Fibroblast of lung (primary cell): ENCODE measurements at places on chromosomes 7 and 10. TPM values are rescaled to one million over a fixed set of nuclear protein-coding genes. Genes with fewer than 3 reads are reported as not detected.

Gene ZNF853
- total RNA-seq: 0.66 and 4.4 TPM in 2 replicates

Gene ANKRD30A
- total RNA-seq: not detected in 2 replicates

Gene ITPRID1
- not detected in 2 replicates for total RNA-seq

Gene SAP25
- total RNA-seq: not detected in 2 replicates

Gene SPDYE3
- not detected in 2 replicates for total RNA-seq

Gene SLC18A3
- total RNA-seq: not detected in 2 replicates

Gene NPY
- not detected in 2 replicates for total RNA-seq

Gene SCIN
- total RNA-seq: 0.17 TPM in 1 of 2 replicates, not detected in the other

Gene ADAM8
- total RNA-seq: 1.0 and 2.0 TPM in 2 replicates

Gene MYO1G
- under 0.01 TPM in 2 replicates for total RNA-seq

Gene KRIT1
- total RNA-seq: 45.7 and 53.0 TPM in 2 replicates

Gene COBL
- 0.26 and 0.33 TPM in 2 replicates for total RNA-seq

Gene FOXI2
- total RNA-seq: not detected in 2 replicates

Gene CDHR1
- not detected in 2 replicates for total RNA-seq

Gene XRCC2
- under 0.01 and 0.66 TPM in 2 replicates for total RNA-seq

Gene ASB15
- not detected in 2 replicates for total RNA-seq

Gene FBXO24
- total RNA-seq: 0.33 and 0.51 TPM in 2 replicates

Gene GJD4
- 0.17 TPM in 1 of 2 replicates, not detected in the other for total RNA-seq

Gene CTAGE8
- total RNA-seq: 0.26 and 0.83 TPM in 2 replicates

Gene TRPV6
- total RNA-seq: not detected in 2 replicates

Gene NUTM2B
- 0.33 and 0.51 TPM in 2 replicates for total RNA-seq

Gene DLG5
- 40.1 and 40.8 TPM in 2 replicates for total RNA-seq

Gene MYL7
- not detected in 2 replicates for total RNA-seq

Gene ZFAND2A
- 18.7 and 20.5 TPM in 2 replicates for total RNA-seq

Gene PPP1R3A
- total RNA-seq: not detected in 2 replicates

Gene EVX1
- total RNA-seq: not detected in 2 replicates

Gene SEMA3E
- total RNA-seq: 1.5 and 2.0 TPM in 2 replicates

Gene NKX2-3
- total RNA-seq: not detected in 2 replicates

Gene DPYSL4
- total RNA-seq: 0.26 and 0.83 TPM in 2 replicates

Gene GPR37
- total RNA-seq: 6.9 and 20.6 TPM in 2 replicates
